ENCODE measurements at places on chromosomes 2 and 18.
A peak's percentile ranks its signal among the peaks of the same experiment; 100 is the strongest.

DNA sequence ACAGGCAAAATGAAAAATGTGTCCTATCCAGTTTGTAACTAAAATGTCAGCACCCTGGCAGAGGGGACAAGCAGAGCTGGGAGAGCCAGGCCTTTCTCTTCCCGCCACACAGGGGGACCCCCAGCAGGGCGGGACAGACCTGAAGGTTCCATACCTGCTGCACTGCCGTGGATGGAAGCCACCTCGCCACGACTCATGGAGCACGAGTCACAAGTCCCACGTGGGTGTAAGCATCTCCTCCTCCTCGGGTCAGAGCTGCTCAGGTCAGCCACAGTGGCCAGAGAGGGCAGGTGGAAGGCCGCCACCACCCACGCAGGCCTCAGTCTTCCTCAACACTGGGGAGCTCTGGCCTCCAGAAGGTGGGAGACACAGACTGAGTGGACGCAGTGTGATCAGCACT, 21.0 kb downstream of the C1QL2 start:
- DNase-seq = no peak

GRCh38 chr2:144671695-144672455, 152.0 kb upstream of the ZEB2 start:
- peak; percentile 51 for DNase-seq

DNA sequence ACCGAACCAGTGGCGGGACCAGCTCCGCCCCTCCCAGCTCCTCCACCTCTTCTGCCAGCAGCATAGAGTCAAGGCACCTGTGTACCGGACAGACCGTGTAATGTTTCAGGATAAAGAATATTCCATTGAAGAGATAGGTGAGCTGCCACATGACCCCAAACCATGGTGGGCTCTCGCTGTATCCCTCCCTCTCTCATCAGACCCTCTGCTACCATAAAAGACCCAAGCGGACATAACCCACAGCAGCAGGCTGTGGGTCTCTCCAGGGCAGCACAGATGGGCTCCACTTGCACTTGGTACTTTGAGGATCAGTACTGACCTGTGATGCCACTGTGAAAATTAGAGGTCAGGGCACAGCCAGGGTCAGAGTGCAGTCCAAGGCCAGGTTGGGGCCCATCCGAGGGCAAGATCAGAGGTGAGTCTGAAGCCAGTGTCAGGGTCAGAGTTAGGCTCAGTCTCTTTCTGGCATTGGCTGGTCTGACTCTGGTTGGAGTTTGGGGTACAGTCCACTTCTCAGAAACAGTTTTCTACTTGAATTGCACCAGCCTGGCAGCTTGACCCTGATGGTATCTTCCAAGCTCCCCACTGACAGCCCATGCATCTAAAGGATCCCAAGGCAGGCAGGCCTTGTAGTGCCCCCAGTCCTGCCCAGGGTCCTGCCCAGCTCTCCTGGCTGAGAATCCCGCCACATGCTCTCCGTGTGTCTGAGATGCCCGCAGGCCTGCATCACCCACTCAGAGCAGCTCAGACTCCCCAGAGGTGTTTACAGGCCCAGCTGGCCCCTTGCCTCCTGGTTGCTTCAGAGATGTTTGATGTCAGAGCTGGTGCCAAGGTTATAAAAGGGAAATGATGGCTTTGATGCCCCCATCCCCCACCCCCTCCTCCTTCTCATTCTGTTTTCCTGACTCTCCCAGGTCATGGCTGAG, 212.1 kb downstream of the DYSF start:
- no peak for DNase-seq

DNA sequence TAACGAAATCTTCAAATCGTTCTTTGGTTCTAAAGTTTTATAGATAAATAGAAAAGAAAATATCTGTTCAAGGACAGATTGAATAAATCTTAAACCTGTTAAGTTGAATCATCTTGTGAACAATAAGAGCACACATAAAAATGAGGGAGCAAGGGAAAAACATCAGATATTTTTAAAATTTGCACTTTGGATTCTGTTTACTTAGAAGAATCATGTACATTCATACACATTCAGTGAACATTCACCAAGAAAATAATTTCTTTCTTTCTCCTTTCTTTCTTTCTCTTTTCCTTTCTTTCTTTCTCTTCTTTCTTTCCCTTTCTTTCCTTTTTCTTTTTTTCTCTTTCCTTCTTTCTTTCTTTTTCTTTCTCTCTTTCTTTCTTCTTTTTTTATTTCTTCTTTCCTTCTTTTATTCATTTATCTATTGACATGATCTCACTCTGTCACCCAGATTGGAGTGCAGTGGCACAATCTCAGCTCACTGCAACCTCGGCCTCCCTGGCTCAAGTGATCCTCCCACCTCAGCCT, 164.9 kb downstream of the PDE1A start:
- no peak for DNase-seq

DNA sequence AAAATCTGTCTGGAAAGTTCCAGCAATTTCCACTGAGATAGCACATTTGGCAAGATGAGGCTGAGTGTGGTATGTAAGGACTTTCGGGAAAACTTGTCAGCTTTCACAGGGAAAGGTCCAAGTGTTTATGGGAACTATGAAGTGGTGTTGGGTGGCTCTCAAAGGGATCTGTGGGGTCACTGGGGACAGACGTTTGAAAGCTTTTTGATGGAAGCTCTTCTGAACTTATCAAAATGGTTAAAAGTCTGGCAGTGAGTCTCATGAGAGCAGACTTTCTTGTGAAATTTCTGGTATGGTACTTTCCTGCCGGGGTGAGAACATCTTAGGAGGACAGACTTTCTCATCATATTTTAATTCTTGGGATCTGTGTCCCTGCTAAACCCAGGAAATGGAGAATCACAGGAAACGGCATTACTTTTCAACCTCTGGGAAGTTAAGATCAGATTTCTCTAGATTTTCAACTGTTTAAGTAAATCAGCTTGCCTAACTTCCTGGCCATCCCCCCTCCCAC, 546.3 kb upstream of the ZEB2 start:
- peak; percentile 9 for DNase-seq

- peak; percentile 69 for DNase-seq
These were observed 7.4 kb upstream of the NPC1 start for GRCh38 chr18:23593720-23594119.

DNA sequence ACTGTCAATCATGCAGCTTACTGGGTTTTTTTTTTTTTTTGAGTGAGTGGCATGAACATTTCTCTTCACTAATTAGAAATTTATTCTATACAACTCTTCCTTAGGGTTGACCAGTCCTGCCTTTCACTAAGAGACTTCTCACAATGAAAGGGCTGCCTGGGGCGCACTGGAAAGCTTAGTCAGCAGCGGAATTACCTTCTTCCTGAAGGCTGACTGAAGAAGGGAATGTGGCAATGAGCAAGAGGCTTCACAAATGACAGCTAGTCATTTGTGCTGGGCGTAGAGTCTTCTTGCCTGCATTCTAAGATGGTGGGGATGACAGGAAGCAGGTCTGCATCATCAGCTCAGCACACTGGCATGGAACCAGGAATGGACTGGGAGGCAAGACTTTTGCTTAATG, 15.6 kb upstream of the SCN3A start:
- DNase-seq = no peak

GRCh38 chr2:239253264-239253663, 147.6 kb downstream of the HDAC4 start:
- DNase-seq = no peak

- peak; percentile 81 for DNase-seq
These were observed 65.9 kb downstream of the CDH20 start for GRCh38 chr18:61398961-61399705.

Measured in brain microvascular endothelial cell (primary cell).